ENCODE measurements at places on chromosomes 3 and 15.

DNA sequence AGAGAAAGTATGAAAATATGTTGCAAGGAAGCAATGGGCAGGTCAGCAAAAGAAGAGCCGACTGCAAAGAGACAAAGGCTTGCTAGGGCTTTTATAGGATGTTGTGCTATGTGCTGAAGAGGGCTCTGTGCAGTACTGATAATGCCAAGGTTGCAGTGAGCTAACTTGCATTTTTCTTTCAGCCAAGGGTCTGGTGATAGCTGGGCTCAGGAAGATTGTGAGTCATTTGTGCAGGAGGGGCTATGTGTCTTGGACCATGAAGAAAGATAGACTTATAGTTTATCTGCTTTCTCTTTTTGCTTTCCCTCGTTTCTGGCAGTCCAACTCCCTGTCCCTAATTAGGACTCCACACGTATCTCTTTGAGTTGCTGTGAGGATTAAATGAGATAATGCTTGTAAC lies 64.5 kb upstream of the LRIG1 start:
- DNase-seq, result no peak

DNA sequence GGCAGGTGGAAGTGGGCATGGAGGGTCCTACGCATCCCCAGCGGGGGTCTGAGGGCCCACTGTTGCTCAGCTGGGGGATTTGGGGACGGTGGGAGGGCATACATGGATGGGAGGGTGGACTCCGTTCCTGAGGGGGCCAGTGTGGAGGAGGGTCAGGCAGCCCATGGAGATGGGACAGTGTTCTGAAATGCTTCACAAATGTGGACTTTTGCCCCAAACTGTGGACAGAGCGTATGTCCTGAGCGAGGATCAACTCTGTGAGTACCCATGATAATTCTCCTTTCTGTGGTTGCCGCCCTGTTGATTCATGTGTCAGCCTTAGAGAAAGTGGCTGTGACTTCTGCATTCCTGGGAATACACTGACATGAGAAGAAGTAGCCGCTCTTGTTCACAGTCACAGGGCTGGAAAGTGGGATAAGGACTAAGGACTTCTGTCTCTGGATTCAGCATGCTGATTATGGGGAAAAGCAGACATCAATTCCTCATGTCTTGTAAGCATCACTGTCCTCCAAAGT lies 33.4 kb downstream of the SMAD3 start:
- DNase-seq, result no peak

GRCh38 chr15:52252781-52253180 lies 42.8 kb downstream of the MYO5C start:
- DNase-seq, result no peak

- no peak for DNase-seq
These were observed 50.3 kb downstream of the LHFPL4 start for GRCh38 chr3:9503283-9503682.

DNA sequence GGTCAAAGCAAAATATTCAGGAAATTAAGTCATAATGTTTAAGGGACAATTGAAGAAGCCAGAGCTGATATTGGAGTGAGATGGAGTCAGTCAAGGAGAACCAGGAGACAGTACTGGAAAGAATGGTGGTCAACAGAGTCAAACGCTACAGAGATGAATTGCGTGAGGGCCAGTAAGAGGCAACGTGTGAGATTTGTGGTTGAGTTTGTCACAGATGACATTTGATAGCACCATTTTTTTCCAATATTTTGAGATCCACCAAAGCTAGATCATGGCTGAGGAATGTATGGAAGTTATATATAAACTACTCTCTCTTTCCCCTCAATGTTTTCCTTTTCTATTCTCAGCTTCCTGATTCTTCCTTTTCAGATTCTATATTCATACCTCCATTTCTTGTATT lies 375.1 kb upstream of the ROBO2 start:
- DNase-seq, result no peak

GRCh38 chr15:60703207-60703933 lies 224.4 kb upstream of the ICE2 start:
- no peak for DNase-seq

DNA sequence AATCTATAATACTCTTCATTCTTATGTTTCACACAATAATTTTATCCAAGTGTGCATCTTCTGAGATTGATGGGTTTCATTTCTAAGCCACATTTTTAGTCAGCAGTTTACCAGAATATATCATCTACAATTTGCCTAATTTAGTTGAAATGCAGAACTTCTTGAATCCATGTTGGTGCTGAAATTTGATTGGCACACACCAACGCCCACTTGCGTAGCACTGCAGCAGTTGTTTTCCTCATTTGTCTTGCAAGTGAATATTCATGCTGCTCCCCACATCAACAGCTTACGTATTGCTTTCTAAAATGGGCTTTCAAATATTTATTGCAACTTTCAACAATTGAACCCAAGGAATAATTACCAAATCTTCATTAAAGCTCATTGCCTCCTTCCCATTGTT lies 87.8 kb upstream of the CTDSPL start:
- no peak for DNase-seq

- no peak for DNase-seq
These were observed 363.7 kb upstream of the RGMA start for GRCh38 chr15:93452537-93453211.

GRCh38 chr3:113966172-113966571 lies 18.4 kb downstream of the ZDHHC23 start:
- DNase-seq, result no peak

- DNase-seq, result no peak
These were observed 71.1 kb upstream of the CCNL1 start for GRCh38 chr3:157231071-157231470.

- DNase-seq, result no peak
These were observed 749.8 kb downstream of the NAALADL2 start for GRCh38 chr3:175608911-175609310.

DNA sequence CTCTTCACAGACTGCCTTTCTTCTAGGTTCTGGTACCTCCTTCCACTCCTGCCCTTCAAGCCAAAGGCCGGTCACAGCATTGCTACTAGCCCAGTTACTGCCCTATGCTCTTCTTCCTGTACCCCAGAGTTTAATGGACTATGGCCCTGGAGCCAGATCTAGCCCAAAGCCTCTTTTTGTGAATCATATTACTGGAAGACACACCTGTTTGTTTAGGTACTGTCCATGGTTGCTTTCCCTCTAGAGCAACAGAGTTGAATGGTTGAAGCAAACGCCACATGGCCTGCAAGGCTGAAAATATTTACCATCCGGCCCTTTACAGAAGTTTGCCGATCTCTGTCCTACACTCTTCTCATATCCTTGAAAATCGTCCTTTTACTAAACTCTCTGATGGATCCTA lies 47.0 kb downstream of the PDZRN3 start:
- DNase-seq, result no peak

DNA sequence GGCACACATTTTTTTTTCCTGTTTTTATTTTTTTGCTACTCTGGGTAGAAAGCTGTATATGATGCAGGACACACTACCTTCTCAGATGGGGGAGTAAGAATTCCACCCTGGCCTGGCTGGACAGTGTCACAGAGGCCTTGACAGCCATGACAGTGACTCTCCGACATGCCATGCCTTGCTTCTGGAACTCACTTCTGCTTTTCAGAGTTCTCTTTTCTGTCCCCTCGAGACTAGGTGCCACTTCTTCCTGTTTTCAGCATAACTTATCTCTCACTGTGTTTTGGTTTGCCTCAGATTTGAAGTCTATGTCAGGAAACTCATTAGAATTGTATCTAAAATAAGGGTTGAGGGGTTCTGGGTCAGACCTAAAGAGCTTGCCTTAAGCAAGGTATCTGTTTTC lies 69.1 kb upstream of the SEC13 start:
- no peak for DNase-seq

GRCh38 chr15:88605189-88606069 lies 15.7 kb upstream of the AEN start:
- no peak for DNase-seq

GRCh38 chr3:160097478-160097877 lies 108.8 kb downstream of the IL12A start:
- no peak for DNase-seq

DNA sequence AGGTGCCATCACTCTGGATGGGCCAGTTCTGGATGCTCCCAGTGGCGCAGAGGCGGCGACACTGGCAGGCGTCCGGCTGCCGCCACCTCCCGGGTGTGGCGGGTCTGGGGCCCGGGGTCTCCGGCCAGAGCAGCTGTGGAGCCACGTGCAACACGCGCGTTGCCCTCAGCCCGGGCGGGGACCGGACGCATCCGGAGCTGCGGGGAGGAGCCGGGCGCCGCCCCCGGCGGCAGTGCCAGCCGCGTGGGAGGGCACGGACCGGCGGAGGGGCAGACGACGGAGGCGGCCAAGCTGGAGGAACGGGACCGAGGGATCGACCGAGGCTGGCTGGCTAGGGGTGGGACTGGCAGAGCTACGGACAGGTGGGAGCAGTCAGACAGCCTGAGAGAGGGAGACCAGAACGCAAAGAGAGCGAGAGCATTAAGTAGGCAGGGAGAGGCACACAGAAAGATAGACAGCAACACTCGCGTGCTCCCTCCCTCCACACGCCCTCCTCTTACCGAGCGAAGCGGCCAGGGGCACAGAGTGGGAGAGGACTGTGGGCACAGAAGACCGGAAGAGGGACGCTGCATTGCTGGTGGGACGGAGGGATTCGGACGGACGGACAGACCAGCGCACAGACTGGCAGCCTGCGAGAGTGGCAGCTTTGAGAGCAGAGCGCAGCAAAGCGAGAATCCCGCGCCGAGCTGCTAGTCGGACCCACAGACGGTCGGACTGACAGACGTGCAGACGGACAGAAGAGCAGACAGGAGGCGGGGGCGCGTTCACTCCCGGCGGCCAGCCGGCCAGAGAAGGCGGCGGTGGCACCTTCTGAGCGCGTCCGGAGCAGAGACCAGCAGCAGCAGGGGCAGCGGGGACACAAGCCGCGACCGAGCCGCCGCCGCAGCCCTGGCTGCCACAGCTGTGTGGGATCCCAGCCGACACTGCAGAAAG lies at the start of gene ARPP21:
TSS of gene ARPP21 (plus strand) at position 272 of the 933 bp plus-strand sequence. CDS start 42,227 bp downstream, outside the sequence.
- DNase-seq, result peak; percentile 51

DNA sequence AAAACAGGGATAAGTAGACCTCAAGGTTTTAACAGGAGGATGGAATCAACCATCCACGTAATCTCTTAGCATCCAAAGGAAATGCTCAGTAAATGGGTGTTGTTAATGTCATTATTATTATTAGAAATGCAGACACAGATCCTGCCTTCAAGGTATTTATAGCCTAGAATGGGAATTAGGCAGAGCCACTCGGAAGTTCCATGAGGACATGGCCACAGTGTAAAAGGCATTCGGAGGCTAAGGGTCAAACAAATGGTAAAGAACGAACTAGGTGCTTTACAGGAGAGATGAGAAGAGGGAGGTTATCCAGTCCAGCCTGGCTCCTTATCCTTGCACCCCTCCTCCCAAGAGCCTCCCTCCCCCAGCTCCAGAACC lies 65.0 kb downstream of the SRGAP3 start:
- no peak for DNase-seq

DNA sequence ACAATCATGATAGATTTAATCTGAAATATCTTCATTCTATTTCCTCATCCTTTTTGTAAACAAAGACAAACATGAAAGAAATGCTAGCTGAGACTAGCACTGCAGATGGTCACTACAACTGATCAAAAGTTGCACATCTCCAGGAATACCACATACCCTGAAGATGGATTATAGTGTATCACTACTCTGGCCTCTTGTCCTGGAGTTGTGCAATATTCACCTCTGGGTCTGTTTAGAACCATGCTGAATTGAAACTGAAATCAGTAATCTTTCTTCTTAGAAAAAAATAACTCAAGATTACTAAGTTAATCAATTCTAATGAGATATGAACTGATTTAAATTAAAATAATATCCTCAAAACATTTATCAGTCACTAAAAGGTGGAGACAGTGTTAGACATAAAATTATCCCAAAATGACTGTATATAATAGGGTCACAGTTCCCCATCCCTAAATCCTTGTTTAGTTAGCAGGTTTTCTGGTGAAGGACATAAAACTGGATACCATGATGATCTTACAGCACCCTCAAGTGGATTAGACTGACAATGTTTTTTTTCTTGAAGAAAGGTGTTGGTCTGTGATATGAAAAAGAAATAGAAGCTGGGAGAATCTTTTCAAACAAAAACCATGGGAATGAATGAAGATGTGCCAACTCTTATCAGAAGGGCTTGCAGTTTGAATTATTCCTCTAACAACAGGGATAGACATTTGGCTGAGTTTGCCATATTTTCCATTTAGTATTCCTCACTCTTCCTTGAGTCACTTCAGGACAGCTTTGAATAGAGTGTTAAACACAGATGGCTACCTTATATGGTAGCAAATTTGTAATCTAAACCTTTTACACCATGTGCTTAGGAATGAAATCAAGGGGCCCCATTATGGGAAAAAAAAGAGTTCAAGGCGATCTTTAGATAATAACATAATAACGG lies 7.1 kb upstream of the TTC14 start:
- peak; percentile 11 for DNase-seq

DNA sequence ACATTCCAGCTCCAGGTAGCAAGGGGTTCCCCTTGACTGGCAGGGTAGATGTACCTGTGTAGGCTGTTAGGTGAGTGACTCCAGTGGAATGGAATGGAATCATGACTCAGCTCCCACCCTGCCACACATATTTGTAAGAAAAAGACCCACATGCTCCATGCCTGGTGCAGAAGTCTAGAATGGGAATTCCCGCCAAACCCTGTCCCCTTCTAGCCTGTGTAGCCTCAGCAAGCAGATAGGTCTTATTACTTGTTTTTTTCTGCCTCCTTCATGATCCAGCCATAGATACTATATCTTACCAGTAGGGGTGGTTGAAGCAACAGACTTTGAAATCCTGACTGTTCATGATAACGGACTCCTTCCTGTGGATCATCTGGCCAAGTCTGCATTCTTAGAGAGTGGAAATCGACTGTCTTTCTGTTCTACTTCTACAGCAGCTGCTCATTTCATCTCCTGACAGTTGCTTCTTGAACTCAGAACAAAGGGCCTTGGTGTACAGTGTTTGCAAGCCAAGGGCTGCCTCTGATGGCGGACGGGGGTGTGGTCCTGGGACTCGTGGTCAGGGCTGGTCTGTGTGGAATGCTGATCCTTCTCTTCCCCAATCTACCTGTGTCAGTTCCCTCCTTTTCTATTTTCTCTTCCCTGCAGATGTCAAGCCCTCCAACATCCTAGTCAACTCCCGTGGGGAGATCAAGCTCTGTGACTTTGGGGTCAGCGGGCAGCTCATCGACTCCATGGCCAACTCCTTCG lies 16.3 kb downstream of the SNAPC5 start:
- no peak for DNase-seq

DNA sequence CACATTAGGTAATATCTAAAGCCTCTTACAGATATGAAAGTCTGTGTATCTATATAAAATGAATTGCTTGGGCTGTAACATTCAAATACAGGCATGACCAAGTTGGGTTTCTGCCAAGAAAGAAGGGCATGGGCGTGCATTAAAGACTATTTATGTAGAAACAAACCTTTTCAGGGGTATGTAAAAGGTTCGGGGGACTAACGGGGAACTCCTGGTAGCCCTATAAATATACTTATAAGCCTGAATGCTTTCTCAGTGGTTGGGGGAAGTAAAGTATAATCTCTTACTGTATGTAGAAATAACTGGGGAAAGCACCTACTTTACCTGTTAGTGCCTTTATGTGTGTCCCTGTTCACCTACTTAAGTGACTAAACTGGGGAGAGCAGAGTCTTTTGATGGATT lies 154.5 kb upstream of the TBL1XR1 start:
- no peak for DNase-seq

- DNase-seq, result no peak
These were observed 62.2 kb upstream of the CTSH start for GRCh38 chr15:79007066-79007465.

GRCh38 chr15:62462268-62462667 lies 297.2 kb upstream of the C2CD4B start:
- DNase-seq, result no peak

GRCh38 chr15:90560229-90560776 lies 30.6 kb downstream of the CRTC3 start:
- no peak for DNase-seq

All from NCI-H446 treated with DMSO at 0.1 percent for 48 hours (cell line).